GM23248 (cell line): ENCODE measurements at places on chromosomes 12 and 14. TPM values are rescaled to one million over a fixed set of nuclear protein-coding genes. Genes with fewer than 3 reads are reported as not detected.

Gene ERO1A
- 82.7 and 91.1 TPM in 2 replicates for total RNA-seq

Gene ESRRB
- total RNA-seq = not detected in 2 replicates

Gene LALBA
- total RNA-seq = not detected in 2 replicates

Gene KRT73
- not detected in 2 replicates for total RNA-seq

Gene SLC38A1
- total RNA-seq = 79.9 and 81.7 TPM in 2 replicates

Gene MGP
- total RNA-seq = 0.86 TPM in 1 of 2 replicates, not detected in the other

Gene FAM90A1
- not detected in 2 replicates for total RNA-seq

Gene CHST11
- total RNA-seq = 5.4 and 18.1 TPM in 2 replicates
